Kidney tubule cell (primary cell): ENCODE measurements at places on chromosomes 16 and 17.

GRCh38 chr17:5281814-5282641 is at the start of gene RABEP1:
RABEP1 (plus strand) TSS chr17:5282284; CDS start chr17:5282487, 203 bp downstream.
- DNase-seq, result peak; percentile 88

DNA sequence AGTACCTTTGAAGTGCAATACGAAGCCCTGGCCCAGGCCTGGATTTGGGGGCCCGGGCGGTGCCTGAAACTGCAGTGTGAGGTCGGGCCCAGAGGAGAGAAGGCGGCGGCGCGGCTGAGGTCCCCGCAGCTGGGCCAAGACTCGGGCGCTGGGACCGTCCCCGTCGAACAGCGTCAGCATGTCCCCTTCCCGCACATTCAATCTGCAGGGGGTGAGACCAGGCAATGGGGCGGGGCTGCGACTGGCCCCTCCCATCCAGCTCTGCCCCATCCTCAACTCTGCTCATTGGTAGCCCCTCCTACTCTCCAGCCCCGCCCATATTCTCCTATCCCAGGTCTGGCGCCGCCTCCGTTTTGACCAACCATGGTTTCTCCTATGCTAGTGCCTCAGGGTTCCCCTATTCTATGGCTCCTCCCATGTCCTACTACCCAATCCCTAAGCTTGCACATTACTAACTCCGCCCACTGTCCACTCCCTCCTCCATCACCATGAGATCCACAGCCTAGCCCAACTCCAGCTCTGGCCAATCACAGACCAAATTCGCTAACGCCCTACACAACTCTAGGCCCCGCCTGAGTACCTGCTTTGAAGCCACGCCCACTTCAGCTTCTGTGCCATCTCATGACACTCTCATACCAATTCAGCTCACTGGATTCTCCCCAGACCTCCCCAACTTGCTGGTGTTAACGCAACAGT is 14.4 kb upstream of the CDIPT start:
- peak; percentile 60 for DNase-seq

DNA sequence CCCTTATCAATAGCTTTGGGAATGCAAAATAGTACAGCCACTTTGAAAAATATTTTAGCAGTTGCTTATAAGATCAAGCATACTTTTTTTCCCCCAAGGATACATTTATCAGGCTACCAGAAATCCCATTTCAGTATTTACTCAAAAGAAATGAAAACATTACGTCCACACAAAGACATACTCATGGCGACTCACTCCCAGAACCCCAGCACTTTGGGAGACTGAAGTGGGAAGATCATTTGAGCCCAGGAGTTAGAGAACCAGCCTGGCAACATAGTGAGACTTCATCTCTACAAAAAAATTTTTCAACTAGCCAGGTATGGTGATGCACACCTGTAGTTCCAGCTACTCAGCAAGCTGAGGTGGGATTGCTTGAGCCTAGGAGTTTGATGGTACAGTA is 5.9 kb downstream of the SKA2 start:
- peak; percentile 63 for DNase-seq

GRCh38 chr17:75640556-75641119 is 7.4 kb downstream of the SMIM5 start:
- DNase-seq, result no peak

DNA sequence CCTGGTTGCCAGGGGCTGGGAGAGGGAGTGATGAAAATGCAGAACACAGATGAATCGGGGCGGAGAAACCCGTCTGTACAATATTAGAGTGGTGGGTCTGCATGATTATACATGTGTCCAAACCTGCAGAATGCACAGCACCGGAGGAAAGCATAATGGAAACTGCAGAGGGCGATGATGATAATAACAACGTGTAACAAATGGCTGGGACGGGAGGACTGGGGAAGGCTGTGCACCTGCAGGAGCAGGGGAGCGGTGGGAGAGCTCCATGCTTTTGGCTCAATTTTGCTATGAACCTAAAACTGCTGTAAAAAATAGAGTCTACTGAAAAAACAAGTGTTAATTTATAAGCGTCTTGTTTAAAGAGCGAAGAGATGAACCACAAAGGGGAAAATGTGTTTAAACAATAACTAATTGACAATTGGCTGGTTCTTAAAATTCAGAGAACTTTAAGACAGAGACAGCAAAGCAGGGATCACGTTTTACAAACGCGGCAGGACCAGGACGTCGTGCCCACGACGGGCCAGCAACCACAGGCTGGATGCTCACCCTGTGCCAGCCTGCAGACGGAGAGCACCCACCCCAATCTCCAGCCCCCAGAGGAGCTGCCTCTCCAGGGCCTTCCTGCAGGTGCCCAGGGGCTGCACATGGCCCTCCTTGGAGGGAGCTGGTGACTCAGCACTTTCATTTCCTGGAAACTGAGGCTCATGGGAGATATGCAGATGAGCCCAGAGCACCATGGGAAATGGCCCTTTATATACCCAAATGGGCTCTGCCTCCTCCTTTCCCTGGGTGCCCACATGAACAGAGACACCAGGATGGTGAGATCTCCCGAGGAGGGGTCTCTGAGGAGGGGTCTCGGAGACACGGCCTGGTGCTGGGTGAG is at the start of gene TEX19:
TEX19 (plus strand) TSS at position 783 of the 886 bp plus-strand sequence. CDS start 2,904 bp downstream, outside the sequence.
- peak; percentile 58 for DNase-seq

- DNase-seq, result peak; percentile 30
These were observed 13.7 kb downstream of the SMARCE1 start for GRCh38 chr17:40633871-40634270.

DNA sequence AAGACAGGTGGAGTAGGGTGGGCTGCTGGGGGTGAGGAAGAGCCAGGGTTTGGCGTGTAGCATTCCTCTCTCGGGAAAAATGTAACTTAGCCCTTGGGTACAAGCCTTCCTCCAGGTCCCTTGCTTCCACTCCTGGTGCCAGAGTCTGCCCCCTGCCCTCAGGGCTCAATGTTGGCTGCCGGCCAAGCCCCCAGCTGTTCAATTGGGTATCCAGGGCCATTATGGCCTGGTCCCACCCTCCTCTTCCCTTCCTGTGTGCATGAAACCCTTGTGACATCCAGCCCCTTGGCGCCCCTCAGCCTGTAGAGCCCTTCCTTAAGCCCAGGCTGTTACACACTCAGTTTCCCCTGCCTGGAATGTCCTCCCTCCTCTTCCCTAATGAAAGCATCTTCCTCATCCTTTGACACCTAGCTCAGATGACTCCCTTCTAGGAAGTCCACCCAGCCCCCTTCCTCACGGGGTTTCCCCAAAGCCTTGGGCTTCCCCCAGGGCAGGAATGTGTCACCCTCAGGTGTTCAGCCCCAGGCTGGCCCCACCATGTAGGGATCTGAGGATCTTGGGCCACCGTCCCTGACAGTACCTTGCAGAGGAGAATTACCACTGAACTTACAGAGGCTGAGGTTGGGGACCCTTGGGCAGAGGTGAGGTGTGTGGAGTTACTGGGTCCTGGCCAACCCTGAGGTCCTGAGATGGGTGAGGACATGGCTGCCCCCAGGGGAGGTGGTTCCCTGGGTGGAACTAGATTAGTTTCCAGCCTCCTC is 30.0 kb downstream of the B9D1 start:
- peak; percentile 88 for DNase-seq

DNA sequence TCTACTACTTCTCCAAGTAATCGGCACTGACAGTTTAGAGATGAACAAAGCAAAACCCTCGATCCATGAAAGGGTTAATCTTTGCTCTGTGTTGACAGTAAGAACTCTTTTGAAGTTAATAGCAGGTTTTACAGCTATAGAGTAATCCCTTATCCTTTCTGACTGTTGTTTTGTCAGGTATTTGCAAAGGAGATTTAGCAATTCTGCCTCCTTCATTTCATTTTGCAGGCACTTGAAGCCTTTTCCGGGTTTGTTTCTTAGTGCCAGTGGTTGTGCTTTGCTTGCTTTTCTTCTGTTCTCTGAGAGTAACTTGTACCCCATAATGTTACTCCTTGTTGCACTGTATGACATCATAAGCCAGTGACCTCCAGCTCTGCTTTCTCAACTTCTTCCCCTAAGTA is 64.5 kb downstream of the TANGO6 start:
- DNase-seq, result no peak
